ENCODE measurements at places on chromosomes 3 and 15. TPM values are rescaled to one million over a fixed set of nuclear protein-coding genes. Genes with fewer than 3 reads are reported as not detected.

Gene COL6A6
- 1.9 TPM for total RNA-seq

Gene MGLL
- 35.2 TPM for total RNA-seq

Gene SERPINI1
- 11.6 TPM for total RNA-seq

Gene ADCY5
- 48.2 TPM for total RNA-seq

Gene NPHP3
- 72.2 TPM for total RNA-seq

Gene STAB1
- 143 TPM for total RNA-seq

Gene CPN2
- total RNA-seq = not detected

Gene ATP13A4
- 16.6 TPM for total RNA-seq

Gene THRB
- total RNA-seq = 8.4 TPM

Gene SAXO2
- 2.4 TPM for total RNA-seq

Gene SLC7A14
- 9.6 TPM for total RNA-seq

Gene STAC
- 6.7 TPM for total RNA-seq

- no peak for DNase-seq
These were observed 63.1 kb downstream of the LSM3 start for GRCh38 chr3:14241716-14242115.

DNA sequence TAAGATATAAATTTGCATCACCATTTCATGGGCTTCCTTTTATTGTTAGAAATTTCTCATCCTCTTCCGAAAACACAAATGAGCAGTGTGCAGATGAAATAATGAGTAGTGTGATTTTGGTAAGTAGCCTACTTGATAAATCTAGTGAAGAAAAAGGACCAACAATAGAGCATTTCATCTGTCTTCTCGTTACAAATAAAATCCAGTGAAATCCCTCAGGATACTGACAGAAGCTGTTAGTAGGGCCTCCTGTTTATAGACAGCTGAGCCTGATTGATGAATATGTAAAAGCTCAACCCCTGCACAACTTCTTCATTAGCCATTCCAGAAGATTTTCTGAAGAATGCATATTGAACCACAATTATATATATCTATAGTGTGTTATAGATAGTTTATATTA lies 363.7 kb upstream of the EPHA6 start:
- DNase-seq = no peak

- no peak for DNase-seq
These were observed 26.5 kb downstream of the PHLDB2 start for GRCh38 chr3:111885578-111885977.

GRCh38 chr3:78314327-78314726 lies 1274.4 kb downstream of the ROBO2 start:
- no peak for DNase-seq

DNA sequence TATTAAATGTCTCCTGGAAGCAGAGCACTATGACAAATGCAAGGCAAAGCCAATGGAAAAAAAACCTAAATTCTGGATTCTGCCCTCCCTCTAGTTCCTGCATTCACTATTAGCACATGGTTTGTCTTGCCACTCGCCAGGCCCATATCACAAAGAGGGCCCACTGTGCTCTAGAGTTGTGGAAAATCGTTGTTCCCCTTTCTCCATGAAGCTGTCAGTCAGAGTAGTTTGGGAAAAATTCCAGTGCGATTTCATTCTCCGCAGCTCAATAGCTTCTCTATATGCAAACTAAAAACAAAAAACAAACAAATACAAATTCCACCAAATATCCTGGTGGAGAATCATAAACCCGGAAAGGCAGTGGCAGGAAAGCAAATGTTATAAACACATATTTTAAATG lies 77.3 kb downstream of the RORA start:
- DNase-seq = no peak

DNA sequence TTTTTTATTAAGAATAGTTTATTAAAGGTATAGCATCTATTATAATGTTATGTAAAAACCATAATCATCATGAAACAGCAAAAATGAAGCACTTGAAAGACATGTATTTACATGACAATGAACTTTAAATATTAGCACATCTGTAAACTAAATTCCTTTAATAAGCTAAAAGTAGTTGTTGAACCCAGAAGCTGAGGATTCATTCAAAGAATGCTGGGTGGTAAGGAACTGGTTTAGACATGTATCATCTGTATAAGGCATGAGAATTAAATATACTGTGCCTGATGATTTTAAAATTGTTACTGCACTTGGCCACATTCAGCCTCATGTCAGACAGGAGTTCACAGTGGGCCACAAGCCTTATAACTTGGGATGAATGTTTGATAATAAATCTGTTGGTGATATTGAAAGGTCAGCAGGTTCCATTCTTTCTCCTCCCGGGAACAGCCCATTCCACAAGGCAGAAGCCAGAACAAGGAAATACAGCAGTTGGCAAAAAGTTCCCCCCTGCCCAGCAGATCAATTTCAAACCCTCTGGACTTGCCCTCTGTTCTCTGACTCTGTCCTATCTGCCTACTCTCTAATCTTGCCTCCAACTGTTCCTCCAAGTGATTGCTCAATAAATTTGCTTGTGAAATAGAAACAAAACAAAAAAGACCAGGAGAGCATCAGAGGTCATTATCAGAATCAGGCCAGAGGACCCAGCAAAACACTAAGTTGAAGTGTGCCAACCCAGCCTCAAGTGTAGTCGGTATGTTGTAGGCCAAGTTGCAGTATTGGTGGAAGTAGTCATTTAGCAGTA lies 49.8 kb upstream of the TEX264 start:
- no peak for DNase-seq

DNA sequence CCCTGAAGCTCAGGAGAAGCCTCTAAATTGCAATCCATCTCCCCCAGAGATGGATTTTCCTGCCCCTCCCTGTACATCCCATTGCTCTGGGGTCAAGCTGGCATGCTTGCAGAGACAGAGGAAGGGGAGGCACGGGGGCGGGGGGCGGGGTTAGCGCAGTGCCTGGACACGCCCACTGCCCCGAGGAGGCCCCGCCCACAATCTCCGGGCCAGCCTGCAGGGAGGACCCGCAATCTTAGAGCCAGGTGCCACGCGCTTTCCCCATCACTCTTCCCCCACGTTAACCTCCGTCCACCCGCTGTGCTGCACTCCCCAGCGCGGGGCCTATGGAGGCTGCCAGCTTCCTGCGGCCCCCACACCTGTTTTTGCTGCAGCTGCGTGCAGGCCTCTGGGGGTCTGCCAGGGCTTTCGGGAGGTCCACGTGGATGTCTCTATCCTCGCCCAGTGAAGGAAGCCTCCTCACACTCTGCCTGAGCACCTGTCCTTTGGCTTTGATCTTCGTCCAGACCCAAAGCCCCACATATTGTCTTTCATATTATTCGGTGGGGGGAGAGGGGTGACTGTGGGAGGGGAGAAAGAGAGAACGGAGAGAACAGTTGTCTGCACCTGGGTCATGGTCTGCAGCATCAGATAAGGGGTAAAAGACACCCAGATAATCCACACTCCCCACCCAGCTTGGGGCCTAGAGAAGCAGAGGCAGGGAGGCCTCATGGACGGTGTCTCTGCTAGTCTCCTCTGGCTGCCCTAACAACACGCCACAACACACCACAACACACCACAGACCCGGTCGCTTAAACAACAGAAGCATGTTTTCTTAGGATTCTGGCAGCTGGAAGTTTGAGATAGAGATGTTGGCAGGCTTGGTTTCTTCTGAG lies 118.0 kb upstream of the MEF2A start:
- DNase-seq = peak; percentile 33

- no peak for DNase-seq
These were observed 253.8 kb downstream of the XXYLT1 start for GRCh38 chr3:195017151-195017550.

DNA sequence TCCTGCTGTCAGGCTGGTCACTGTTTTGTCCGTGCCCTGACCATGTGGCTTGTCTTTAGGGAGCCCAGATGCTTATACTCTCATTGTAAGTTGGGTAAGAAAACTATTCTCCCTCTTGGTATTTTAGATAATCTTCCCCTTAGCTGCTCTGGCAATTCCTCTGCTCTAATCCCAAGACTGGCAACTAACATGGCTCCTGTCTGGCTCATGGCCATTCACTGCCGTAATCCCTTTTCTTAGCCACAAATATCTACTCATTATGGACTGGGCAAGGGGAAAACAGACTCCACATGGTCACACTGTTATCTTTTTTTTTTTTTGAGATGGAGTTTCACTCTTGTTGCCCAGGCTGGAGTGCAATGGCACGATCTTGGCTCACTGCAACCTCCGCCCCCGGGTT lies 38.8 kb downstream of the TYRO3 start:
- DNase-seq = no peak

- no peak for DNase-seq
These were observed 518.0 kb upstream of the PPP2R3A start for GRCh38 chr3:135447483-135447882.

DNA sequence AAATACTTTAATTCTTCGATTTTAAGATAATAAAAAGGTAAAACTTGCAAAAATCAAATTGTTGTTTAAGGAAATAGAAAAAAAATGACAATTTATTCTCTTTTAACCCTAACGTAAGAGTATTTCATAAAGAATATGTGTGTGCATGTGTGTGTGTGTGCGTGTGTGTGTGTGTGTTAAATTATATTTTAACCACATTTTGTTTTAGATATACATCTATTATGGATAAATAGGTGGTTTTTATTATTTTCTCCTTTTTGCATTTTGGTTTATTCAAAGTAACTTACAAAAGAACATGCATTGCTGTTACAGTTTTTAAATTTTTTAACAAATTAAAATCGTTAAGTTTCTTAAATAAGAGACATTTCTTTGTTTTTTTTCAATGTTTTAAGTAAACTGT lies 414.4 kb downstream of the NAALADL2 start:
- DNase-seq = no peak

DNA sequence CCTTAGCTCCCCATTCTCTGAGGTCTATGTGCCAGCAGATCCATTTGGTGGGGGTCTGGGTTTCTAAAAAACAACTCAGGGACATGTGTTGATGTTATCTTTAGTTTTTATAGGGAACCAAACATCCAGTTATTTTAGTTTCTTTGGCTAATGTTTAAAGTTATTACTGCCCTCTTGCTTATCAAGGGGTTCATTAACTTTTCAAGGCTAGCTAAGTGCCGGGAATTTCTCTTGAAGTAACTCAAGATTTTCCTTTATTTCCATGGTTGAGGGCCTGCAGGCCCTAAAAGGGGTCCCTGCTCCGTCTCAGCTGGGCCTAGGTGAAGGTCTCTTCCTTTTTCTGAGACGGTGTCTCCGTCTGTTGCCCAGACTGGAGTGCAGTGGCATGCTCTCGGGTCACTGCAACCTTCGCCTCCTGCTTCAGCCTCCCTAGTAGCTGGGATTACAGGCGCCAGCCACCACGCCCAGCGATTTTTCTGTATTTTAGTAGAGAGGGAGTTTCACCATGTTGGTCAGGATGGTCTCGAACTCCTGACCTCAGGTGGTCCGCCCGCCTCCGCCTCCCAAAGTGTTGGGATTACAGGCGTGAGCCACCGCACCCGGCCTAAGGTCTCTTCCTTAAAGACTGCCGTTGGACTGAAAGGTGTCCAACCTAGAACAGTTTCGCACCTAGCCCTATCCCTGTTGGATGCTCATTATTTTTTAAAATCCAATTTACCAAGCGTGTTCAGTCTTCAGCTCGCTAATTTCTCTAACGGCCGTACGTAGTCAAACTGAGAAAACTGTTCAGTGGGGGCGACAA lies 1.3 kb upstream of the OXSR1 start:
- DNase-seq = no peak

GRCh38 chr15:44181410-44181809 lies 13.7 kb downstream of the FRMD5 start:
- DNase-seq = no peak

DNA sequence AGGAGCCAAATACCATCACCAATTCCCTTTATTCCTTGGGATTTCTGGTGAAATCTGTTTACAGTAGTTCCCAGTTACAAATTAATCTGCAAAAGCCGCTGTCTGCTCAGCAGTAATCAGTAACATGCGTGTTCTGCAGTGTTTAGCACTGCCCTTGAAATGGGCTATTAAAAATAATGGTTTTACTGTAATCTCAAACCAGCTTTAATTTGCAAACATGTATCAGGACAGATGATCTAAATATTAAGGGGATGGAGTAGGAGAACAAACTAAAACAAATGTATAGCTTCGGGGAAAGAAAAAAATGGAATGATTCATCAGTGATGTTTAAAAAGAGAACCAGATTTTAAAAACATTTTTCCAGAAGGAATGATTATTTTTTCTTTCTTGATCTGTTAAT lies 513.2 kb downstream of the MECOM start:
- DNase-seq = no peak

DNA sequence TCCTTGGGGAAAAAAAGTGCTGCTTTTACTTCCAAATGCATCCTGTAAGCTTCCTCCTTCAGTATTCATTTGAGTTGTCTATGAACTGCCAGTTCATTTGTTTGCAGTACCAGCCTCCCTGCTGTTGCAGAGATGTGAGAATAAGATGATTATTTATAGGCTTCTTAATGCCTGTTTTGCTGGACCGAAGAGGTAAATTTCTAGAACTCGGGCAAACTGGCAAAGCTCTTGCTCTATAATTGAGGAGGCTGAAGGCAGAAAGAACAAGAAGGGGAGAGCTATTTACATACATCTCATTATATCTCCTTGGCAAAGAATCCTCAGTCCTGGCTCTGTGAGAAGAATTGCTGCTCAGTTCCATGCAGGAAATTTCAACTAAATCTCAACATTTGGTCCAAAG lies 790.4 kb downstream of the GRM7 start:
- no peak for DNase-seq

DNA sequence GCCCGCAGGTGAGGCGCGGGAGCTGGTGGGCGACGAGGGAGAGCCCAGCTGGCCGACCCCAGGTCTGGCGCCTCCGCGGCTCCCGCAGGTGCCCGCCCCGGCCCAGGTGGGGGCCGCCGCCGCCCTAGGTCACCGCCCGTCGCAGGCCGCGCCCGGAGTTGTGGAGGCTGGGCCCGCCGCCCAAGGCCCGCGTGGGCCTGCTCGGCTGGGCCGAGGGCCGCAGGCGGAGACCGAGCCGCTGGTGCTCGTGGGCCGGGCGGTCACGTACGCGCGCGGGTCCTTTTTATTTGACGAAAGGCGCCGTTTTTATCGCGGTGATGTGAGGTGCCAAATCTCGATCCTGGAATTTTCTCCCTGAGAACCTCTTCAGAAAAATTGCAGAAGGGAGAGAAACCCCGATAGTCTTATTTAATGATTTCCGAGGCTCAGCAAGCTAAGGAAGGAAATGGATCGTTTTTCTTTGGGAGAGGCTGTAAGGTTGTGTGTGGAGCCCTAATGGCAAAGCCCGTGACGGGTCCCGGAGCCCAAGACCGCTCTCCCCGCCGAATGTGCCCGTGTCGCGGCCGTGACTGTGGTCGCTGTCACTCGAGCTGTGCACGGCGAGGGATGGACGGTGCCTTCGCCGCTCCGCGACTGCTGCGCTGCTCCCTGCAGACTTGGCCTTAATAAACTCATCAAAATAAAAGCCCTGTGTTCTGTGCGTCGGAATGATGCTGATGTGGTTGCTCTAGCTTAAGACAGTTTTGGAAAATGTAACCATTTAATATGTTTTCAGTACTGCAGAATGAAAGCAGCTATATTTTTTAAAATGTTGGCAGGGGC lies 612 bp downstream of the APPL1 start:
- DNase-seq = peak; percentile 81

GRCh38 chr15:60477164-60477563 lies 1.8 kb downstream of the ICE2 start:
- DNase-seq = no peak

DNA sequence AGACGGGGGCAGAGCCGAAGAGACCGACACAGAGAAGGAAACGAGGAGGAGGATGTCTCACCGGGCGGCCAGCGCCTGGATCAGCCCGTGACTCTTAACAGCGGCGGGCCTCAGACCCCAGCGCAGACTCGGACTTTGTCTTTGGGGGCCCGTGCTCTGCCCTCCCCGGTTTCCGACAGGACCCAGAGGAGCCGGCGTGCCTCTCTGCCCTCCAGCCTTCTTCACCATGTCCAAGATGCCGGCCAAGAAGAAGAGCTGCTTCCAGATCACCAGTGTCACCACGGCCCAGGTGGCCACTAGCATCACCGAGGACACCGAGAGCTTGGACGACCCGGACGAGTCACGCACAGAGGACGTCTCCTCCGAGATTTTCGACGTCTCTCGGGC lies 1.0 kb downstream of the TSC22D2 start:
- no peak for DNase-seq

GRCh38 chr3:22609139-22609538 lies 594.0 kb upstream of the UBE2E2 start:
- no peak for DNase-seq
